T-helper 2 cell (primary cell): ENCODE measurements at places on chromosomes 7 and 10.

DNA sequence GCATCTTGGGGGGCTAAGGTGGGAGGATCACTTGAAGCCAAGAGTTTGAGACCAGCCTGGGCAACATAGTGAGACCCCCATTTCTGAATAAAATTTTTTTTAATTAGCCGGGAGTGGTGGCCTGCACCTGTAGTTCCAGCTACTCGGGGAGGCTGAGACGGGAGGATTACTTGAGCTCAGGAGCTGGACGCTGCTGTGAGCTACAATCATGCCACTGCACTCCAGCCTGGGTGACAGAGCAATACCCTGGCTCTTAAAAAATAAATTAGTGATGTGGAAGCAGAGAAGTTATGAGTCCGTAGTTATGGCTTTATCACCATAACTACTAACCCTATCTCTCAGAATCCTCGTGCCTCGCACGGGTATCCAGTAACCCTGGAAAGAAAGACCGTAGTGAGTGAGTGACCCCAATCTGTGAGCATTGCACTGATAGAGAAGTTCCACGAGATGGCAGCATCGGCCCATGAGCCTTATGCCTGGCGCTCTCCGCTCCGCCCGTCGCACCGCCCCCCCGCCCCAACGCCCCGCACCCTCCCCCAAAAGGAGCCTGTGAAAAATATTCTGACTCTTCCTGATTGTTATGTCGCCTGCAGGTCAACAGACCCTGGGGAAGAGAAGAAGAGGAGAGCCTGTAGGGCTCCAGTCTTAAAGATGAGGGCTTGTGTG lies 4.9 kb upstream of the SLC29A3 start:
- DNase-seq = peak; percentile 29

DNA sequence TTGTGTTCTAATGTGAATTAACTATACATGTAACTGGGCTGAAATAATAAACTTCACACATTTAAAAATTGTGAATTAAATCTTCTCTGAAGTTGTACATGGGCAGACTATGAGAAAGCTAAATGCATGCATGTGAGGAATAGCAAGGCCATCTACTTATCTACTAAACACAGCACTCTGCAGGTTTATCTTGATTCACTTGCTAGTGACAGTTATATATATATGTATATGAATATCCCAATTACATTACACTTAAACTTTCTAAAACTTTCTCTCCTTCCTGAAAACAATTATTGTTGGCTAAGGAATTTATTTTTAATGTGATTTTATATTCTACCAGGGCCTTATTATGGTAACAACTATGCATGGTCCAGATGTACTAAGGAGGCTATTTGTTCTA lies 5.1 kb upstream of the SP4 start:
- no peak for DNase-seq

DNA sequence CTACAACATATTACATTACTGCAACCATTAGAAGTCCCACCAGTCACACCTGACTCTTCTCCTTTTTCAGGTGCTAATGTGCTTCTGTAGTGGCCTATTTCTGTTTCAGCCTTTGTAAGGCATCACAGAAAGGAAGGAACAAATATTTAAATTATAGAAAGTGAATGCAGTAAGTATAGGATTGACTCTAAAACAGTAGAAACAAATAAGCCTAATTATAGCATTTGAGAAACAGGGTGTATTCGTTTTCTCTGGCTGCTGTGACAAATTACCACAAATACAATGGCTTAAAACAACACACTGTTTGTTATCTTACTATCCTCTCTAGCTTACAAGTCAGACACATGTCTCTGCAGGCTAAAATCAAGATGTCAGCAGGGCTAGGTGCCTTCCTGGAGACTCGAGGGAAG lies 69.4 kb downstream of the CCSER2 start:
- DNase-seq = no peak

DNA sequence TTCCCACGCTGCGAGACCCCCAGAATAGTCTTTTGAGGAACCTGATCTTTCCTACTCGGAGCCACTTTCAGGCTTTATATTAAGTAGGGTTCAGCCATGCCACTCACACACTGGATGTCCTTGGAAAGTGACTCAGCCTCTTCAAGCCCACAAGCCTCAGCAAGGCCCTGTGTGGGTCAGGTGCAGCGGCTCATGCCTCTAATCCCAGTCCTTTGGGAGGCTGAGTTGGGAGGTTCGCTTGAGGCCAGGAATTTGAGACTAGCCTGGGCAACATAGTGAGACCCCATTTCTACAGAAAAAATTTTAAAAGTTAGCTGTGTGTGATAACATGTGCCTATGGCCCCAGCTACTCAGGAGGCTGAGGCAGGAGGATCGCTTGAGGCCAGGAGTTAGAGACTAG lies 119.7 kb upstream of the TNRC18 start:
- no peak for DNase-seq

DNA sequence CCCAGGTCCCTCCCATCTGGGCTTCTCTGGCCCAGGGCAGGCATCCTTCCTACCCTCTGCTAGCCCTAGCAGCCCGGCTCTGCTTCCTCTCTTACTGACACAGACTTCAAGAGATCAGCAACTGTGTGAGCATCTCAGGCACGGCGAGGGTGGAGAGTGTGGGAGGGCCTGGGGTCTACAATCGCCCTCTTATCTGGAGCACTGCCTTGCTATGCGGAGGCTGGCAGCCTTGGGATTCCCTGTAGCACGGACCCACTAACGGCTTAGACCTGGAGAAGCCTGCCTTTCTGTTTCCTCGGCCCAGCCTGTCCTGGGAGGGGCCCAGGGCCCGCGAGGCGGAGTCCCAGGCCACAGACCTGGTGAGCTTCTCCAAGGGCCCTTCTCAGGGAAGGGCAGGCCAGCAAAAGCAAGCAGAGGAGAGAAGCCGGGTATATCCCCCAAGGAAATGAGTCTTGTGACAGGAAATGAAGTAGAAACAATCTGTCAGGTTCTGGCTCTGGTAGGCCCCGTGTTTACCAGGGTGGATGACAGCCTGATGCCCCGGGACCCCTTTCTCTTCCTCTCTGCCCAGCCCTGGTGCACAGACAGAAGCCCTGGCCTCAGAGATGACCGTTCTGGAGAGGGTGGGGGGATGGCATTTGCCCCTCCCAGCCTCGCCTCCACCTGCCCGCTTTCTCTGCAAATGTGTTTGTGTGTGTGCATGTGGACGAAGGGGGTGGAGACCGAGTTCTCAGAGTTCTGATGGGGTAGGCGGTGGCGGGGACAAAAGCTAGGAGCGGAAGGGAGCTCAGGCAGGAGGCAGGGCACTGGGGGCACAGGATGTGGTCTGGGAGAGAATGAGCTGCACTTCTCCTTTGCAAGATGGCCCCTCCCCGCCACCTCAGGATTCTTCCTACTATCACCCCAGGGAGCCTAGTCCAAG lies 2.5 kb downstream of the LRCH4 start:
- peak; percentile 40 for DNase-seq

- no peak for DNase-seq
These were observed 41.3 kb upstream of the ARL4A start for GRCh38 chr7:12646139-12646538.

DNA sequence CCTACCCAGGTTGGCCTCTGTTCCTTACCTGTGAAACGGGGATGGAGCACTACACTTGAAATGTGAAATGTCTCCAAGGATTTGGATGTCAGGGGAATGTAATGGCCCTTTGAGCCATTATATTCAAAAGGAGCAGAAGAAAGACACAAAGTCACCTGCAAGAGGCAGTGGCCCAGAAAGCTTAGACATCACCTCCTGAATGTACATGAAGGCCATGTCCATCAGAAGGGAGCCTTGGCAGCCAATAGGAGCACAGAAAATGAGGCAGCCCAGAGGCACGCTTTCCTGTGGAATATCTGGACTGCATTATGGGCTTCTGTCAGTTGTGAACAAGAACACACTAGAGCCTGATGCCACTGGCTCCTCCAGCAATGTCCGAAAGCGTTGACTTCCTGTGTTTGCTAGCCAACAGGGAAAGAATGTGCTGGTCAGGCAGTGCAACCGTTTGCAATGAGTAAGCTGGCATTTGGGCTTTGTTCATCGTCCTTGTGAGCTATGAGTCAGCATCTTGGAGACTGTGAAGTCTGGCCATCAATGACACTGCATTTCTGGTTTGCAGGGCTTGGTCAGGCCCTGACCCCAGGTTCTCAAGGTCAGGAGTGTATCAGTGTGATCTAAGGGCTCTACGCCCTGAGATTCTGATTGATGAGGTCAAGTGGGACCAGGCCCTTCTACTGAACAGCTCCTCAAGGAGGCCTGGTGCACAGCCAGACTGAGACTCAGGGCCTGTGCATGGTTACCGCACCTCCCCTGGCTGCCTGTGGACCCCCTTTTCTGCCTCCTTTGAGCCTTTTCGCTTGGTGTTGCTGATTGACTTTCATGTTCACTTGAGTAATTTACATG lies 222.4 kb downstream of the RPS24 start:
- no peak for DNase-seq

DNA sequence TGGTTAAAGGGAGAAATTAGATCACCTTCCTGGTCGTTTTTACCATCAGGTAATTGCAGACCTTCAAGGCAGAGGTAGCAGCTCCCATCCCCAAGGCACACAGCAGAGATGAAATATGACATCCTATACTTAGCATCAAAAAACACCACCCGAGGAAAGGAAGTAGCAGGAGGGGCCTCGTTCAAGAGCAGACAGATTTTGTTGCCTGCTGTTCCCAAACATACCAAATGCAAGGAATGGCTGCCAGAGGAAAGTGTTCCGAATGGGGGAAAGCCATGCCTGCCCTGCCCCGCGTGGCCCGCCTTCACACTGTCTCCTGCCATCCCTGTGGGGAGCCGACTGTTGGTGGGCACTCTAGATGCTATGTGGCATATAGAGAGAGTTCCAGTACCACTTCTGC lies 18.0 kb downstream of the FKBP6 start:
- DNase-seq = no peak

DNA sequence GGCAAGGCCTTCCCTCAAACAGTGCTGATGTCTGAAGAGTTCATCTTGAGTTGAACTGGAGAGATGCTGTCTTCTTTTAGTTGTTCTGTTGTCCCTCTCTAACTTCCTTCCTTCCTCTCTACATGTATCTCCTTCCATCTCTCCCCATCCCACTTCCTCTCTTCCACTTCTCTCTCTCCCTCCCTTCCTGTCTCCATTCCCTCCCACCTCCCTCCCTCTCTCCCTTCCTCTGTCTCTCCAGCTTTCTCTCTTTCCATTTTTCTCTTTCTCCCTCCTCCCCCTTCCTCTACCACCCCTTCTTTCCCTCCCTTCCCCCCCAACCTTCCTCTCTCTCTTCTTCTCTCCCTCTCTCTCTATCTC lies 40.7 kb upstream of the TNS3 start:
- DNase-seq = no peak

- no peak for DNase-seq
These were observed 42.3 kb upstream of the HMX3 start for GRCh38 chr10:123093489-123093888.

GRCh38 chr7:27434756-27435400 lies 192.3 kb downstream of the EVX1 start:
- no peak for DNase-seq

- no peak for DNase-seq
These were observed 6.7 kb downstream of the CPXM2 start for GRCh38 chr10:123884907-123885381.

DNA sequence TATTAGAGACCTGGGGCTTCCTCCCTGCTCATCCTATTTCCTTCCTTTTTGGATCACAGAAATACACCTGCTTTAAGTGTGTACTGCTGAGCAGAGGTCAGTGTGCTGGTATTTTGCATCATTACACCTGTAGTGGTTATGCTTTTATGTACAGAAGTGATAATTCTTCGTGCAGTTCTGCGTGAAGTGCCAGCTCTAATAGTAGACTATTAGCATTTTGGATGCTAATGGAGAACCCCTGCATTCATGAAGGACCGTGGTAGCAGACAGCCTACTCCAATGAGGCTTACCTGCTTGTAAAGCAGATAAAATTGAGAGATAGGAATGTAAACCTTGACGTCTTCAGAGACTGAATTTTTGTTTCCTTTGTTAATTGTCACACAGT lies 114.3 kb downstream of the CDK14 start:
- DNase-seq = no peak

DNA sequence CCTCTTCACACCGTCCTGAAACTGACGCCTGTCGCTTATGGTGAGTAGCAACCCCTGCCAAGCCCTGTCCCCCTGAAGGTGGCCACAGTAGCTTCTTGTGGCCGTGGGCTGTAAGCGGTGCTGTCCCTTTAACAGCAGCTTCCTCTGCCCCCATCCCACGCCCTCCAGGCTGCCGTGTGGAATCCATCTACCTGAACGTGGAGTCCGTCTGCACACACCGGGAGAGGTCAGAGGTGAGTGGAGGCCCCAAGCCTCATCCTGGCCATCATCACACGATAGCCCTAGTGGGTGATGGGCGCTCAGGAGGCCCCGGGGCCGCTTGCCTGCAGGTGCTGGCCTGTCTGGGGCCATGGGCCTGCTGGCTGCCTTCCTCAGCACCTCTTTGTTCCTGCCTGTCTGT lies 21.2 kb downstream of the PFKFB3 start:
- DNase-seq = no peak

- no peak for DNase-seq
These were observed 222.8 kb upstream of the PRKCQ start for GRCh38 chr10:6802759-6803426.

DNA sequence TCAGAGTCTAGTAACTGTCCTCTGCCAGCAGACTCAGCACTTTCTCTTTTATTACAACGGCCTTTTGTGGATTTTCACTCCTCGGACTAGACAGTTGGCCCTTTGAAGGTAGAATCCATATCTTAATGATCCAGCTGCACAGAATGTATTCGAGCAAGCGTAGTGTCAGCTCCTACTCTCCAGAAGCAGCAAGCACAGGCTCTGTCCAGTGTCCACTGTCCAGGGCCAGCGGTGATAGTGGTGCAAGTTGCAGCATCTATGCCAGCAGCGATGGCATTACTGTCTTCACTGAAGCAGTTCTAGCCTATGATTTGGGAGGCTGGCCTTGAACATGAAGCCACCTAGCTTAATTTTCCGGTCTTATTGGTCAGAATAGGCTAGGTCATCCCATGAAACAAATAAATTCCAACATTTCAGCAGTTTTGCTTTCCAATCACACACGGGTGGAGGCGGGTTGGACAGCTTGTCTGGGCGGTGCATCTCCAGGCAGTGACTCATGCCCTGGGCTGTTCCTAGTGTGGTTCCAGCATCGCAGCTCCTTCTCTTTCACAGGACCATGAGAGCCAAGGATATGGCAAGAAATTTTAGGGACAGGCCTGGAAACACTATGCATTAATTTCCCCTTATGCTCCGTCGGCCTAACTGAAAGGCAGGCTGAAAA lies 108.6 kb upstream of the KCNMA1 start:
- no peak for DNase-seq

DNA sequence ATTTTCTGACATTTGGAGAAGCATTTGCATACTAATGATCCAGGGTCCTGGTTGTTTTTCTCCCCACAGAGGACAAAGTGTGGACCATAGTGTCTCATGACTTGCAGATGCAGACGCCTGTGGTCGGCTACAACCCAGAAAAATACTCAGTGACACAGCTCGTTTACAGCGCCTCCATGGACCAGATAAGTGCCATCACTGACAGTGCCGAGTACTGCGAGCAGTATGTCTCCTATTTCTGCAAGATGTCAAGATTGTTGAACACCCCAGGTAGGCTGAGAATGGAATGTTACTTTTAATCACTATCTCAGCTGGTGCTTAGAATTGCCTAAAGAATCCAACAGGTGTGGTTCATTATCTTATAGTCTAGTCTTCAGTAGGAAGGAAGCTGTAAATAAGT lies 951.5 kb upstream of the C7orf33 start:
- no peak for DNase-seq

- no peak for DNase-seq
These were observed 410.4 kb downstream of the INHBA start for GRCh38 chr7:41292487-41292886.

GRCh38 chr10:78203915-78204818 lies 170.5 kb downstream of the RPS24 start:
- DNase-seq = no peak

GRCh38 chr7:106775975-106776607 lies 89.0 kb upstream of the PIK3CG start:
- DNase-seq = no peak
